ENCODE measurements at places on chromosomes 3 and 15.

DNA sequence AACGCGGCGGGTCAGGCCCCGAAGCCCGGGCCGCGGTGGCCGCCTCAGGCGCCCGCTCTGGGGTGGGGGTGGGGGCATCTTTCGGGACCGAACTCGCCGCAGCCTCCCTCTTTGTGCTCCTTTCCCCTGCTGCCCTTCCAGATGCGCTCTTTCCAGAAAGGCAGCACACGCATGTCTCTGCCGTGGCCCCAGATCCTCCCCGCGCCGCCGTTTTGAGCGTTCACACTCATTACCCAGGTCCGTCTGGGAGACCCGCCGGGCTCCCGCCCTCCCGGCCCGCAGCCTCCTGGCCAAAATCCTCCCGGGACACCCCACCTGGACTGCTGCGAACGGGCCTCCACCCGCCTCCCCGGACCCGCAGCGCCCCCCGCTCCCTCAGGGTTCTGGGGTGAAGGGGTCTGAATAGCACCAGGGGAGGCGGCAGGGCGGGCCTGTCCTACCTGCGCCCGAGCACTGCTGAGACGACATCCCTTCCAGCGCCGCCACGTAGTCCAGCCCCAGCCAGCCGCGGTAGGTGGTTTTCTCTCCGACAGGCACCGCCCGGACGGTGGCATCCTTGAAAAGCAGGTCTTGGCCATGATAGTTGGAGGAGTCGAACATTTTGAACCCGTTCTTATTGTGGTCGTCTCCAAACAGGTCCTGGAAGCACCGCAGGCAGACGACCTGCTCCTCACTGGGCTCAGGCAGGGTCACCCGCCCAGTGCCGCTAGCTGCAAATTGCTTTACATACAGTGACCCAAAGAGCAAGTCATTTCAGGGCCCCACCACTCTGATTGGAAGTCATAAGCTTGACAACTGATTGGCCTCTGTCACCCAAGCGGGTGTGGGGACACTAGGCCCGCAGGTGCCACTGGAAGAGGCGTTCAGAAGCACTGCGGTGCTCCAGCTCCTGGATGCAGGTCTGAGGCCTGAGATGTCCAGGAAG, 25.9 kb downstream of the MELTF start:
- no peak for DNase-seq

DNA sequence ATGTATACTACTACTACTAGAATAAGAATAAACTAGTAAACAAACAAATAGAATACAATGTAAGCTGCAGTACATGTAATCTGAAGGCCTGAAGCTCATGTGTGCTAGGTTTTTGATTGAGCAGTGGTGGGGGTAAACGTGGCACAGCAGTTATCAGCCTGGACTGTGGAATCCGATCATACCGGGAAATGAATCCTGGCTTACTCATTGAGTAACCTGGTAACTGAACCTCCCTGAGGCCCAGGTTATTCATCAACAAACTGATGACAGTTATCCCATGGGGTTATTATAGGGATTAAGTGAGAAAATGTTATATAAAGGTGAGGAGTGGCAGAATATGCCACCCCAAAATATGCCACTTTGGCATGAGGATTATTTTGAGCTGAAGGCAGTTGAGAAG, 339.1 kb downstream of the FHIT start:
- no peak for DNase-seq

DNA sequence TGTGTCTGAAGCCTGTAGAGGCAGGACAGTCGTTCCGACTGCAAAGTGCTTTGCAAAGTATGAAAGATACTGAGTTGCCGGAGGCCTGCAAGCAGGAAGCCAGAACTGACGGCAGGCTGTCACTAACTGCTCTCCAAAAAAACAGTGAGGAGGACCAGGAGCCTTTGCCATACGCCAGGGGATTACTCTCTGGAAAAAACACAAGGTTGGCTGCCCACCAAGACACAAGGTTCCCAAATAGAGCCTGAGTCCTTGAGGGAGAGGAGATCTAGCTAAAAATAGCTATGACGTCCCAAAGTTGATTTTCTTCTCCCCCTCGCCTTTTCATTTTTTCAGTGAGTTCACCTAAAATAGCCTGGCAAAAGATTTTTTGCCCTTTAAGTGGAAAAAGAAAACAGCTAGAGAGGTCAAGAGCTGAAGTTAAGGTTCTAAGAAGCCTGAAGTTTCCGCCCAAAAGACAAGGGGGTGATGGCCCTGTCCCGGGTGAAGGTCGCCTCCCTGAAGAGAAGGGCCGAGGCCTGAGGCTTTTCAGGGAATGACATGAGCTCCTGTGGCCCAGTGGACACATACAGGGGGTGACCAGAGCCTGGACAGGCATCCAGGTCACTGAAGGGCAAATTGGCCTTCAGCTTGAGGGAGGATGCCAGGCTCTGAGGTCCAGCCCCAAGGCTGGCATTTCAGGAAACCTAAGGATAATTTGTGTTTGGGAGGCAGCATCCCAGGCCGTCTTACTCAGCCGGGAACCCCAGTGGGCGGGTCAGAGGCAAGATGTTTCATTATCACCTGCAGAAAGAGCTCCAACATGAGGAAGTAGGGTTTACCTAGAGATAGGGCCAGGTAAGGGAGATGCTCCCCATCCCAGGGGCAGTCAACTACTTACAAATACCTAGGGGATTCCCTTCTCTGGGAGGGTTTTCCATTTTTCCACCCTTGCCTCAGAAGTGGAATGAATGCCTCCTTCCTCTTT, 44.9 kb upstream of the DGKG start:
- no peak for DNase-seq

- DNase-seq: no peak
Measured at GRCh38 chr3:63051920-63052319, 176.7 kb upstream of the CADPS start.

DNA sequence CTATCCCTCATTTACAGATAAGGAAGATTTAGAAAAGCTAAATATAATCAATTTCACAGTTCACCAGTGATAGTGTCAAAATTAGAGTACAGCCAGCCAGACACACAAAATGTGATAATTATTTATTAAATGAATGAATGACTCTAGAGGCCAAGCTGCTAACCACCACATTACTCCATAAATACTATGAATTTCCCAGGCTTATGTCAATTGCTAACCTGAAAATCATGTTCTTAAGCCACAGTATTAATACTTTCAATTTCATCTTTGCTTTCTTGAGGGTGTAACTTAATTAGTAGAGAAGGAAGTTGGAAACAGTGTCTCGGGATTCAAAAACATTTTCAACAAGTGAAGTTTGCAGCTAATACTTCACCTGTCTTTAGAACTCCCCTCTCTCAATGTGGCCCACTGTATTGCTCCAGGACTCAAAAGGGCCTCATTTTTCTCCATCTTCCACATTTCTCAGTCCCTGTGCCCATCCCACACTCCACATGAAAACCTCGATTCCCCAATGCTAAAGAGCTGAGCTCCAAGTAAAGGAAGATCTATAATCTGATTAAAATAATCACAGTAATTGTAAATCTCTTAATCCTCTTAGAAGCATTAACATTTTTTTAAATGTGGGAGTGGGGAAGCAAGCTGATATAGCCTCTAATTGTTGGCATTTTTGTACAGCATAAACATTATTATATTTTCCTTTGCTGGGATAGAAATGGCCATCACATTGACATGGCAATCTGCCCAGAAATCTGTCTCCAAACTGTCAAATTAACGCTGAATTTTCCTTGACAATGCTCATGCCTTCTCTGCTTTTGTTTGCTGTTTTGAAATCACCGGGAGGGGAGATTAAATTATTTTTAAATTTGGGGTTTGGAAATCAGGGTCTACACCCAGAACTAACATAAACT, 765.1 kb downstream of the ROBO1 start:
- no peak for DNase-seq

DNA sequence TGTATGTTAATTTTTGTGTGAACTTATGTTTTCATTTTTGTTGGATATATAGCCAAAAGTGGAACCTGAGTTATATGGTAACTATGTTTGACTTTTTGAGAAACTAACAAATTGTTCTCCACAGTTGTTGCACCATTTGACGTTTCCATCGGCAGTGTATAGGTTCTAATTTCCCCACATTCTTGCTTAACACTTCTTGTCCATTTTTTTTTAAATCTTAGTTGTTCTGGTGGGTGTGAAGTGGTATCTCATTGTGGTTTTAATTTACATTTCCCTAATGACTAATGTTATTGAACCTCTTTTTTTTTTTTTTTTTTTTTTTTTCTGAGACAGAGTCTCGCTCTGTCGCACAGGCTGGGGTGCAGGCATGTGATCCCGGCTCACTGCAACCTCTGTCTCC, 8.0 kb downstream of the NISCH start:
- no peak for DNase-seq

- DNase-seq: no peak
Measured at GRCh38 chr3:68004091-68004490, 349.7 kb upstream of the SUCLG2 start.

DNA sequence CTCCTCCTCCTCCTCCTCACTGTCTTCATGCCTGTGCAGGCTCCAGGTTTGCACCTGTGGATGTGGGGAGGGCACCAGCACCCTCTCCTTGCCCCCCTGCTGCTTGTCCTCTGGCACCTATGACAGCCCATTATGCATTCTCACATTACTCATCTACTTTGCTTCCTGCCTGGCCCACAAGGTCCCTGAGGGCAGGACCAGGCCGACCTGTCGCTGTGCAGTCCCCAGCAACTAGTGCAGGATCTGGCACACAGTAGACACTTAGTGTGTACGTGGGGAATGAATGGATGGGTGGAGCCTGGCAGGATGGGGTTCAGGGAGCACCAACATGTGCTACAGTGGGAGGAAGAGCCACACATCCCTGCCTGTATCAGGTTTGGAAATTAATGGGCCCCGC, 58.3 kb upstream of the TMEM115 start:
- DNase-seq: no peak

GRCh38 chr3:40768536-40768935, 243.8 kb downstream of the ZNF621 start:
- no peak for DNase-seq

GRCh38 chr3:179414804-179415203, 36.5 kb downstream of the GNB4 start:
- no peak for DNase-seq

DNA sequence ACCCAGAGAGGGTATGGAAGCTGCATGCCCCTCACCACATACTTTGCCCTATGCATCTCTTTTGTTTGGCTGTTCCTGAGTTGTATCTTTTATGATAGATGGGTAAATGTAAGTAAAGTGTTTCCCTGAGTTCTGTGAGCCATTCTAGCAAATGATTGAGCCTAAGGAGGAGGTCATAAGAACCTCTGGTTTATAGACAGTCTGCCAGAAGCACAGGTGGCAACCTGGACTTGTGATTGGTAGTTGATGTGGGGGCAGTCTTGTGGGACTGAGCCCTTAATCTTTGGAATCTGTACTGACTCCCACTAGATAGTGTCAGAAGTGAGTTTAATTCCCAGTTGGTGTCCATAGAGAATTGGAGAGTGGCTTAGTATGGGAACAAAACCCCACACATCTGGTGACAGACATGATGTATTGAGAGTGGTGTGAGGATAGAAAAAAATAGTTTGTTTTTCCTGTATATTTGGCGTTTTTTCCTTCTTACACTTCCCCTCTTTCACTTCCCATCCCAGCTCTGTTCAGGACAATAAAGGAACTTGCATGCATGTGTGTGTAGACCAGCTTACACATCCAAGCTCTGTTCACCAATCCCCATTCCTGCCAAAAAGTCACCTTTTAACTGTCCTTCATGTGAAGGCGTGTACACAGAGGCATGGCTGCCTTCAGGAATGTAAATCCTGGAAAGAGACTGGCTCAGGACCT, 38.1 kb upstream of the SPPL2A start:
- no peak for DNase-seq

GRCh38 chr15:76904461-76905012, 603 bp downstream of the SCAPER start:
- no peak for DNase-seq

- DNase-seq: no peak
Measured at GRCh38 chr15:36589971-36590370, 10.5 kb downstream of the CDIN1 start.

Data from stimulated activated CD4-positive, alpha-beta T cell treated with anti-CD3 and anti-CD28 coated beads, Interleukin-1b, Interleukin-23, amount 100 ng/mL, for 1 hour (primary cell).